ENCODE measurements at places on chromosomes 2 and 18.

GRCh38 chr18:6413579-6414117, 1.1 kb downstream of the L3MBTL4 start:
- DNase-seq = no peak

- DNase-seq = no peak
These were observed 908.4 kb upstream of the CRIM1 start for GRCh38 chr2:35447215-35447614.

- DNase-seq = no peak
These were observed 48.5 kb upstream of the HNRNPA3 start for GRCh38 chr2:177164131-177164530.

DNA sequence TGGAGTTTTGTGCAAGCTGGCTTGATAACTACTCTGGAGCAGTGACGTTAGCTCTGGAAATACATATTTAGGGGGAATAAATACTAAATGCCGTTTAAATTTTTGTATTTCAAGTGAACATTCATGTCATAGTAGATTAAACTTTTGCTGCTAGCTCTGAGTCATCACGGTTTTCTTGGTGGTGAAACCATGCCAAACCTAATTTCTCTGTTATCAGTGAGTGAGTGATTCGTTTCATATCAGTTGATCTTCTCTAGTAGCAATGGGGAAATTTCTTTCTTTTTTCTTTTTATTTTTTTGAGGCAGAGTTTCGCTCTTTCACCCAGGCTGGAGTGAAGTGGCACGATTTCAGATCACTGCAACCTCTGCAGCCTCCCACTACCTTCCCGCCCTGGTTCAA, 211.1 kb downstream of the PTPRM start:
- DNase-seq = no peak

DNA sequence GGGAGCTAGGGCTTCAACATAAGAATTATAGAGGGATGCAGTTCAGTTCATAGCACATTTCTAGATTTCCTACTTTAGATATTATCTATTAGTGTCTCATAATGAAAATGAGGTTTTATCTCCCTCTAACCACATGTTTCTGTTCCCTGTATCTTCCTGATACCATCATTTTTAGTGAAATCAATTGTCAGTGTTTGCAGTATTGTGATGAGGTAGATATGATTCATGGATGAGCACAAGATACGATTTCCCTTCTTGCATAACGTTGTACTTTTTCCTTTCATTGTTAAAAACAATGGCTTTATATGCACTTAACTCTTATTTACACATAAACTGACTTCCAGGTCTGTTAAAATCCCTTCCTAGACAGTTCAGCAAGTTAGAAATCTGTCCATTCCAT, 211.4 kb downstream of the ZBTB7C start:
- DNase-seq = no peak

- no peak for DNase-seq
These were observed 229.6 kb downstream of the LOXHD1 start for GRCh38 chr18:46427216-46427995.

- DNase-seq = no peak
These were observed 110.7 kb upstream of the TLK1 start for GRCh38 chr2:171271386-171271785.

- DNase-seq = no peak
These were observed 12.1 kb downstream of the PXDN start for GRCh38 chr2:1731963-1732768.

DNA sequence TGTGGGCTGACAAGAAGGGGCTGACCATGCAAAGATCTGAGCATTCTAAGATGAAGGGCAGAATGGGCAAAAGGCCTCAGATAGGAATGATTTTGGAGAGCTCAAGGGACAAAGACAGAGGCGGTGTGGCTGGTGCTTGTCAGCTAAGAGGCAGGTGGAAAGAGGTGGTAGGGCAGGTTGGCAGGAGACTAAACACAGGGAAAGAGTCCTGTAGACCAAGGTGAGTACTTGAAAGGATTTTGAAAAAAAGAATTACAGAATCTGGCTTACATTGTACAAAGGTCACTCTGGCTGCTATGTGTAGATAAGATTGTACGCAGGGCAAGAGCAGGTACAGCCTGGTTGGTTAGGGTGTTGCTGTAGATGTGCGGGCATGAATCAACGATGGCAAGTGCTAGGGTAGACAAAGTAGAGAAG, 50.6 kb downstream of the STK39 start:
- DNase-seq = no peak

GRCh38 chr2:6864923-6865345, 773 bp downstream of the CMPK2 start:
- DNase-seq = no peak
